Bladder microvascular endothelial cell (primary cell): ENCODE measurements at places on chromosomes 6 and 20. TPM values are rescaled to one million over a fixed set of nuclear protein-coding genes. Genes with fewer than 3 reads are reported as not detected.

The ARFGEF3 gene
- 2.1 and 3.9 TPM in 2 replicates for total RNA-seq

The PRSS16 gene
- total RNA-seq = not detected in 2 replicates

The ARHGAP18 gene
- total RNA-seq = 68.9 and 114 TPM in 2 replicates

The CALHM5 gene
- total RNA-seq = 5.3 and 12.6 TPM in 2 replicates

The DACT2 gene
- total RNA-seq = not detected in 2 replicates

The PI16 gene
- 0.16 TPM in 1 of 2 replicates, not detected in the other for total RNA-seq

The SNRNP48 gene
- 10.0 and 20.8 TPM in 2 replicates for total RNA-seq

The SOBP gene
- total RNA-seq = 0.16 and 0.76 TPM in 2 replicates

The ATG5 gene
- total RNA-seq = 52.9 and 82.7 TPM in 2 replicates

The CCN2 gene
- 504 and 1,298 TPM in 2 replicates for total RNA-seq

The C6orf15 gene
- total RNA-seq = not detected in 2 replicates

The CYP21A2 gene
- total RNA-seq = not detected in 2 replicates

The OSTM1 gene
- total RNA-seq = 15.5 and 22.7 TPM in 2 replicates

The ADTRP gene
- total RNA-seq = 0.76 and 1.3 TPM in 2 replicates

The MAP7 gene
- total RNA-seq = 0.16 and 0.63 TPM in 2 replicates

The VSTM2L gene
- total RNA-seq = under 0.01 and 0.31 TPM in 2 replicates

The HLA-DMB gene
- 1.0 and 2.4 TPM in 2 replicates for total RNA-seq

The RTF2 gene
- total RNA-seq = 70.7 and 94.8 TPM in 2 replicates
